Memory B cell (primary cell): ENCODE measurements at places on chromosomes 13 and 19.
A peak's percentile ranks its signal among the peaks of the same experiment; 100 is the strongest.

GRCh38 chr19:40221858-40222619 lies 3.9 kb upstream of the TTC9B start:
- DNase-seq = peak; percentile 74
- H3K4me1 ChIP-seq = peaks cover 13% of the 10 kb centered on the region
- H3K36me3 ChIP-seq = peaks cover 4% of the 10 kb centered on the region
- no peak overlapping the region for H3K4me3 ChIP-seq
- H3K27ac ChIP-seq = peak overlapping the region; percentile 3

- no peaks in the 10 kb centered on the region for H3K27me3 ChIP-seq
- H3K36me3 ChIP-seq = no peaks in the 10 kb centered on the region
- H3K27ac ChIP-seq = no peak overlapping the region
- no peaks in the 10 kb centered on the region for H3K4me1 ChIP-seq
- DNase-seq = no peak
- no peak overlapping the region for H3K4me3 ChIP-seq
These were observed 161.4 kb upstream of the SOX1 start for GRCh38 chr13:111905609-111905945.

DNA sequence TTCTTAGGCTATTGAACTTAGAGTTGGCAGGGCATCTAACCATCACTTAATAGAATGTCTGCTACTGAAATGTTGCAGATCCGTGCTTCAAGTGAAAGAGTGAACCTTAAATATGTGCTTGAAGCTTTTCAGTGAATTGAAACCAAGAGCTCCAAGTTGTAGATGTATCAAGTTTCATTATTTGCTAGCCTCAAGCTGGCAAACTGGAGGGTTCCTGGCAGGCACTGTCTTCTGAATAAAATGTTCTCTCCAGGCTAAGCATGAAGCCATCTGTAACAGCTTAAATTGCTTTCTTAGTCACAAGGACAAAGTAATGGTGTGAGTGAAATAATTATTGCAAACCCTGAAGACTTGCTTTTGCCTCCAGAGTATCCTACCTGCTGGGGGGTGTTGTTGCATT lies 415.0 kb upstream of the SPRY2 start:
- H3K36me3 ChIP-seq = peaks cover 1% of the 10 kb centered on the region
- no peaks in the 10 kb centered on the region for H3K4me1 ChIP-seq
- no peak overlapping the region for H3K27ac ChIP-seq
- no peak overlapping the region for H3K4me3 ChIP-seq

- no peak for DNase-seq
- no peaks in the 10 kb centered on the region for H3K36me3 ChIP-seq
- H3K27me3 ChIP-seq = no peaks in the 10 kb centered on the region
- H3K27ac ChIP-seq = no peak overlapping the region
These were observed 561.8 kb downstream of the GPC6 start for GRCh38 chr13:93788456-93788855.

- DNase-seq = no peak
- H3K4me3 ChIP-seq = no peak overlapping the region
- no peak overlapping the region for H3K27ac ChIP-seq
- no peaks in the 10 kb centered on the region for H3K4me1 ChIP-seq
- peaks cover 28% of the 10 kb centered on the region for H3K27me3 ChIP-seq
- peaks cover 3% of the 10 kb centered on the region for H3K36me3 ChIP-seq
These were observed 3.5 kb upstream of the KLK6 start for GRCh38 chr19:50972795-50973376.

DNA sequence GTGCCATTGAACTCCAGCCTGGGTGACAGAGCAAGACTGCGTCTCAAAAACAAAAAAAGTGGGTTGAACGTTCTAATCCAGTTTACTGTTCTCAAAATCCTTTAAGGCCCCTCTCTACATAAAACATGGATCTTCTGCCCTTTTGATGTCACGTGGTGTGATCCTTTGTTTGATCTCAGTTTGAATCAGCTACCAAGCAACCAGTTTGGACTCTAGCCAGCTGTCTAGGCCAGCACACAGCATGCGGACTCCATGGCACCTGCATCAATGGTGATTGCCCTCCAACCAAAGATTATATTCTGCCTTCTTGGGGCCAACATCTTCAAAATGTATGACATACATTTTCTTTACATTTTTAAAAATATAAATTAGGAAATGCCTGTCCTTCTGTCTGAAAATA lies 365.4 kb downstream of the NDFIP2 start:
- no peaks in the 10 kb centered on the region for H3K36me3 ChIP-seq
- H3K4me1 ChIP-seq = no peaks in the 10 kb centered on the region
- H3K4me3 ChIP-seq = no peak overlapping the region
- DNase-seq = no peak

- no peaks in the 10 kb centered on the region for H3K36me3 ChIP-seq
- no peak for DNase-seq
- H3K27ac ChIP-seq = peak overlapping the region; percentile 87
- peaks cover 9% of the 10 kb centered on the region for H3K4me1 ChIP-seq
These were observed 1.2 kb upstream of the ARID3A start for GRCh38 chr19:924553-925086.

DNA sequence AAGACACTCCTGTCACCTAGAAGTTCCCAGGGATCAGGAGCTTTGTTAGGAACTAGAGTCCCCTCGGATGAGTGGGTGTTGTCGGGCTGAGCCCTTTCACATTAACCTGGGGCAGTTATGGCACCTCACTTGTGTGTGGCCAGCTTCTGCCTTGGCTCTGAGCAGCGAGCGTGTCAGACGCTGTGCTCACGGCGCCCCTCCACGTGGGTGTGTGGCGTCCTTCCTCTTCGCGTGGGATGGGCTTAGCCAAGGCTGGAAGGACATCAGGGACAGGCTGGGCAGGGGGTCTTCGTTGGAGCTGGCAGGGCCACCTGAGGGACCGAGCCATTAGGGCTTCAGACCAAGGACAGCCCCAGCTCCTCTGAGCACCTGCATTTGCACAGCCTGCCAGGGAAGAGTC lies 23.4 kb downstream of the DOT1L start:
- no peaks in the 10 kb centered on the region for H3K27me3 ChIP-seq
- H3K36me3 ChIP-seq = peaks cover 15% of the 10 kb centered on the region
- DNase-seq = no peak

DNA sequence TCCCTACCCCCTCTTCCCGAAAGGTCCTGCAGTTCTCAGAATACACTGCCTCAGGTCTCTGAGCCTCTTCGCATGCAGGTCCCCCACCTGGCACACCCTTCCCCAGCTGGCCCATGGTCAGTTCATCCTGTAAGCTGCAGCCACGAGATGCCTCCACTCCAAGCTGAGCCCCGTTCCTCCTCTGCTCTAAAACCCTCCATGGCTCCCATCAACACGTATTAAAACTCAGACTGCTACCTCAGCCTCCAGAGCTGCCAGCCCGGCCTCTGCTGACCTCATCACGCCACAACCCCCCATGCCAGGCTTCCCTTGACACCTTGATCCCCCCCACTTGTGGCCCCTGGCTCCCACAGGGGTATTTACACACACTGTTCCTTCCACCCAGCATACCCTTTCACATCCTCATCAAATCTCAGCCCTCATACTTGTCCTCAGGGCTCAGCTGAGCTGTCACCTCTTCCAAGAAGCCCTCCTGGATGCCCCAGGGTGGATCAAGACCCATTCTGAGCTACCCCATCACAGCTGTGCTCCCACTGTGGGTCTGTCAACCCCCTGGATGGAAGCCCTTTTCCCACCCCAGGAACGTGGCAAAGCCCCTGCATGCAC lies 48.9 kb downstream of the PTPRS start:
- H3K4me1 ChIP-seq = peaks cover 27% of the 10 kb centered on the region
- no peaks in the 10 kb centered on the region for H3K36me3 ChIP-seq
- no peak overlapping the region for H3K27ac ChIP-seq
- H3K4me3 ChIP-seq = peak overlapping the region; percentile 63

- peaks cover 7% of the 10 kb centered on the region for H3K36me3 ChIP-seq
- peaks cover 14% of the 10 kb centered on the region for H3K4me1 ChIP-seq
- no peak overlapping the region for H3K4me3 ChIP-seq
- no peaks in the 10 kb centered on the region for H3K27me3 ChIP-seq
These were observed 6.6 kb downstream of the PEPD start for GRCh38 chr19:33514885-33515551.

GRCh38 chr19:10551698-10552301 lies 8.1 kb downstream of the ATG4D start:
- peak overlapping the region; percentile 40 for H3K27ac ChIP-seq
- H3K4me3 ChIP-seq = no peak overlapping the region
- H3K4me1 ChIP-seq = peaks cover 17% of the 10 kb centered on the region
- no peaks in the 10 kb centered on the region for H3K27me3 ChIP-seq

- H3K27me3 ChIP-seq = no peaks in the 10 kb centered on the region
- no peak overlapping the region for H3K4me3 ChIP-seq
- no peak overlapping the region for H3K27ac ChIP-seq
- peaks cover 36% of the 10 kb centered on the region for H3K36me3 ChIP-seq
- H3K4me1 ChIP-seq = peaks cover 40% of the 10 kb centered on the region
These were observed 51.3 kb downstream of the MBNL2 start for GRCh38 chr13:97273341-97273831.

DNA sequence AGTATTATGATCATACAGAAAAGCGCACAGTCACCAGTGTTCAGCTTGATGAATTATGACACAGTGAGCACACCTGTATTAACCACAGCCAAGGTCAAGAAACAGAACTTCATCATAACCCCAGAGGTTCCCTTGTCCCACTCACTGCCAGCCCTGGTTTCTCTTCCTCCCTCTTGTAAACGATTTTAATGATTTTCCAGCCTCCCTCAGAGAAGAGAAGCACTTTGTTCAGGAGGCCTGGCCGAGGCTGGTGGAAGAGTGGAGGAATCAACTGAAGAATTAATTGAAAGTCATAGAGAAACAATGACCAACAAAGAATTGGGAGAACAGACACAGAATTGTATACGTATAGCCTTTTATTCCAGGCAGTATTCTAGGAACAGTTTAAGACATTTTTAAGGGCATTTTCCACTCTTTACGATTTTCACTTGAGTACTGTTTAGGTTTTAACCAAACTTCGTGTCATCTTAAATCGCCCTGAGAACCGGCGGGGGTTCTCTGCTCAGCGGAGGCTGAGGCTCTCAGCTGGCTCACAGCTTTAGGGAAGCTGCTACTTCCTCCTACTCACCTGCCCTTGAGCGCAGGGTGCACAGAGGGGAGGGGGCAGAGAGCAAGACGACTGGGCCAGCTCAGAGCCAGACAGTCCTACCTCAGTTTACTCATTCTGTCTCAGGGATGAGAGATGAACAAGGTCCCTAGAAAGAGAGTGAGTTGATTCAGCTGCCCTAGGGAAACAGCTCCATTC lies 108.6 kb downstream of the AKAP11 start:
- no peaks in the 10 kb centered on the region for H3K27me3 ChIP-seq
- no peaks in the 10 kb centered on the region for H3K36me3 ChIP-seq
- peak; percentile 59 for DNase-seq
- peak overlapping the region; percentile 75 for H3K4me3 ChIP-seq
- peaks cover 29% of the 10 kb centered on the region for H3K4me1 ChIP-seq
- H3K27ac ChIP-seq = peak overlapping the region; percentile 98

- no peak overlapping the region for H3K27ac ChIP-seq
- peaks cover 6% of the 10 kb centered on the region for H3K4me1 ChIP-seq
- no peak overlapping the region for H3K4me3 ChIP-seq
- H3K27me3 ChIP-seq = peaks cover 3% of the 10 kb centered on the region
- DNase-seq = no peak
- no peaks in the 10 kb centered on the region for H3K36me3 ChIP-seq
These were observed 5.4 kb upstream of the CBY2 start for GRCh38 chr13:45696610-45697226.

DNA sequence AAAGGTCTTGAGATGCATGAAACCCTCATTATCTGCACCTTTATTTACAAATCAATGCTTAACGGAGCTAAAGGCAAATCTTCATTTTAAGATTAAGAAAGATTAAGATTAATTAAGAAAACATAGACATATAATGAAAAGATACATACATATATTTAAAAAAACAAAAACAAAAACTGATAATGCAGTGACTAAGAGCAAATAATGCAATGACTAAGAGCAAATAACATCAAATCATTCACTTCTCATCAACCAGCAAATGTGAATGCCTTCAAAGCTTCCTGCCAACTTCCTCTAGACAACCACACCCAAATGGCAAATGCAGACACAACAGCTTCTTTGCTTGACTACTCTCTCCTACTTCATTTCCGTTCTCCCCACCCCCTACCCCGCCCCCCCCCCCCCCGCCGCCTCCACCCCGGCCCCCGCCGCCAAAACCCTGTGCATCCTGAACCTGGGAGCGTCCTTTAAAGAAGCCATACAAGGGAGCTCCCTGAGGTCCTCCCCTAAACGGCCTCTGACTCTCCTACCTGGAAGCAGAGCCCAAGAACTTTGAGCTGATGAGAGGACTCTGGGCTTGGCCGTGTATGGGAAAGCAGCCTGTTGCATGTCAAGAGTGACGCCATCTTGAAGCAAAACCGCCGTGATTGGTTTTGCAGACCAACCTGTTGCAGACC lies 24.5 kb downstream of the TEX101 start:
- H3K4me3 ChIP-seq = peak overlapping the region; percentile 36
- no peak for DNase-seq
- H3K27ac ChIP-seq = peak overlapping the region; percentile 43
- peaks cover 25% of the 10 kb centered on the region for H3K4me1 ChIP-seq
- H3K27me3 ChIP-seq = no peaks in the 10 kb centered on the region
- H3K36me3 ChIP-seq = no peaks in the 10 kb centered on the region

- H3K4me1 ChIP-seq = no peaks in the 10 kb centered on the region
- peaks cover 9% of the 10 kb centered on the region for H3K36me3 ChIP-seq
- peaks cover 11% of the 10 kb centered on the region for H3K27me3 ChIP-seq
- DNase-seq = no peak
These were observed 12.4 kb upstream of the FBL start for GRCh38 chr19:39858541-39858940.

DNA sequence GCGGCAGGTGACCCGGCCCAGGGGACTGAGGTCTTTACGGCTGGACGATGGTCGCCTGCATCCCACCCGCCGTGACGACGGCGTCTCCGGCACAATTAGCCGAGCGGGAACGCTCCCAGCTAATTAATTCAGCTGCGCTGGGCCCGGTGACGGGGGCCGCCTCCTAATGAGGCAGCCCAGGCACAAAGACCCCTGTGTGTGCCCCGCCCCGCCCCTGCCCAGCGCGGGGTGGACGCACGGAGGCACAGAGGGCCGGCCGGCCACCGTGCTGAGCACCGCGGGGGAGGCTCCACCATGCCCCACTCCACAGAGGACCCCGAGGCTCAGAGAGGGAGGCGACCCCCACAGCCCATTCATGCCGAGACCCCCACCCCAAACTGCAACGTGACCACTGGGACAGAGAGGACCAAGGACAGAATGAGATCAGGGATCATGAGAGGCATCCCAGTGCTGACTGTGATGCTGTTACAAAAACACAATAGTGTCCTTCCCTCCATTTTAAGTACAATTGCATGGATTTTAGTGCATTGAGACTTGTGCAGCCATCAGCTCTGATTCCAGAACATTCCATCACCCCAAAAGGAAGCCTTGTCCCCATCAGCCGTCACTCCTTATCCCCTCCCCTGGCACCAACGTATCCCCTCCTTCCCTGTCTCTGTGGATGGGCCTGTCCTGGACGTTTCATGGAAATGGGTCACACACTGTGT lies 17.0 kb downstream of the EFNA2 start:
- H3K4me1 ChIP-seq = no peaks in the 10 kb centered on the region
- DNase-seq = no peak
- no peak overlapping the region for H3K4me3 ChIP-seq
- H3K27ac ChIP-seq = no peak overlapping the region
- peaks cover 5% of the 10 kb centered on the region for H3K27me3 ChIP-seq

DNA sequence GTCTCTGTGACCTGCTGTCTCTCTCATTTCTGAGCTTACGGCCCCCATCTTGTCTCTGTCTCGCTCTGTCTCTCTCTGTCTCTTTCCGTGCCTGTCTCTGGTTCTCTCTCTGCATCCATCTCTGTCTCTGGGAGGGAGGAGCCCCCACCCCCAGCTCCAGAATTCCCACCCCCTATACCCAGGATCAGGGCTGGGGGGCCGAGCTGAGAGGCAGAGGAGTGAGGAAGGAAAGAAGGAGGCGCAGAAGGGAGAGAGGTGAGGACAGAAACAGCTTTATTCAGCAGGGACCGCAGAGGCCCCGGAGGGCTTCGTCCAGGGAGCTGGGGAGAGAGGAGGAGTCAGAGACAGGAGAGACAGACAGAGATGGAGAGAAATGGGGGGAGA lies 14.0 kb downstream of the JOSD2 start:
- no peak overlapping the region for H3K4me3 ChIP-seq
- no peak for DNase-seq
- peaks cover 8% of the 10 kb centered on the region for H3K4me1 ChIP-seq
- H3K36me3 ChIP-seq = peaks cover 18% of the 10 kb centered on the region
